ENCODE measurements at places on chromosomes 5 and 9.
A peak's percentile ranks its signal among the peaks of the same experiment; 100 is the strongest.

GRCh38 chr9:124794902-124795491, 18.1 kb downstream of the OLFML2A start:
- no peaks in the 10 kb centered on the region for H3K36me3 ChIP-seq
- no peak overlapping the region for H3K27ac ChIP-seq
- no peak overlapping the region for H3K4me3 ChIP-seq
- H3K27me3 ChIP-seq = peaks cover 4% of the 10 kb centered on the region
- DNase-seq = no peak

- no peak overlapping the region for H3K27ac ChIP-seq
- no peaks in the 10 kb centered on the region for H3K4me1 ChIP-seq
- H3K27me3 ChIP-seq = peaks cover 3% of the 10 kb centered on the region
- H3K36me3 ChIP-seq = no peaks in the 10 kb centered on the region
- no peak overlapping the region for H3K4me3 ChIP-seq
- DNase-seq = no peak
Measured at GRCh38 chr9:84856181-84856632, 186.7 kb downstream of the NTRK2 start.

- no peak overlapping the region for H3K4me3 ChIP-seq
- peaks cover 3% of the 10 kb centered on the region for H3K4me1 ChIP-seq
- no peak overlapping the region for H3K27ac ChIP-seq
- no peak for DNase-seq
Measured at GRCh38 chr5:125023673-125024072, 277.2 kb upstream of the ZNF608 start.

DNA sequence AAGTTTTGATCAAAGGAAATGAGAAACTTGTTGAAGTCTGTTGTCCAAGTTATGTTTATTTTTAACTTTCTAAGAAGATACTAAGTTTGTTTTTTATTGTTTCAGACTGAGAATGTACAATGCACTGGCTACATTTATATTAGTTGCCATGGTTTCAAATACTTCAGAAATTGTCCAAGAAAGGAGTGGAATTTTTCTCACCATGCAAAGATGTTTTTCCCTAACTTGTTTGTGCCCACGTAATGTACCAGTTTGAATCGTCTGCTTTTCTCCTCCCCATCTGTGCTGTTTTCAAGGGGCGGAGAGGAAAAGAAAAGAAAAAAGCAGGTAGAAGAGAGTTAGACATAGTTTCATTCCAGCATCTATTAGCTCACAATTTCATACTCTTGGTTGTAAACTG, 407.0 kb downstream of the KCTD16 start:
- H3K27me3 ChIP-seq = no peaks in the 10 kb centered on the region
- H3K36me3 ChIP-seq = no peaks in the 10 kb centered on the region
- no peak overlapping the region for H3K4me3 ChIP-seq

GRCh38 chr9:107696302-107696701, 206.7 kb upstream of the KLF4 start:
- peaks cover 4% of the 10 kb centered on the region for H3K4me1 ChIP-seq
- no peak for DNase-seq
- H3K27me3 ChIP-seq = peaks cover 2% of the 10 kb centered on the region
- no peak overlapping the region for H3K4me3 ChIP-seq
- H3K36me3 ChIP-seq = no peaks in the 10 kb centered on the region
- no peak overlapping the region for H3K27ac ChIP-seq

DNA sequence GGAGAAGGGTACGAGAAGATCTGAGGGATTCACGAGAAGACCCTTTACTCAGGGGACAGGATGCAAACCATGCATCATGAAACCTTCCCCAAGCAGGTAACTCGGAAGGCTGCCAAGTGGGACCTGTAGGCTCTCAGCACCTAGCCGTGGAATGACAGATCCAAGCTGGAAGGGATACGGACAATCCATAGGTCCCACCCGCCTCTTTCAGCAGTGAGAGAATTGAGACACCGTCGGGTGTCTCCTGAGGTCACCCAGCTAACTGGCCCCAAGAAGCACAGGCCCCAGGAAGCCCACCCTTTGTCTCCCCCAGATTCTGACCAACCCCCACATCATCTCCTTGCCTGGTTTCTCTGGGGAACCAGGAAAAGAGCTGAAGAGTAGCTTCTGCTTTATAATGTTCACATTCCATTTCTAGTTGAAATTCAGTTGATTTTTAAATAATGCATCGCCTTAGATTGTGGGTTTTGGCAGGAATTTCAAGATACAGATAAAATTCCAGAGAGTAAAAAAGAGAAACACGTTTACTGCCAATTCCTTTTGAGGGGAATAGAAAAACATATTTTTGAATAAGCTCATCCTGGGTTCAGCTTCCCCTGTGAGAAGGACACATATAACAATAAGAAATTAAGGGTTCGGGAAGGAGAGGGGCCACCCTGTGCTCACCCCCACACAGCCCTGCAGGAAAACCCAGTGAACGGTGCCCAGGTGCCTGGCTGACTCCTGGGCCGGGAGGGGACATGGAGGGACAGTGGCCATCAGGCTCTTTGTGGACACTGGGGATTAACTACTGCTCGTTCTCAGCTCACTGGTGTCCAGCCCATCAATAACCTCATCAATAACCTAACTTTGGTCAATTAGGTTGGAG, 51.1 kb downstream of the NSUN2 start:
- H3K27me3 ChIP-seq = peaks cover 18% of the 10 kb centered on the region
- H3K36me3 ChIP-seq = no peaks in the 10 kb centered on the region
- H3K4me3 ChIP-seq = no peak overlapping the region
- no peak overlapping the region for H3K27ac ChIP-seq
- DNase-seq = no peak

DNA sequence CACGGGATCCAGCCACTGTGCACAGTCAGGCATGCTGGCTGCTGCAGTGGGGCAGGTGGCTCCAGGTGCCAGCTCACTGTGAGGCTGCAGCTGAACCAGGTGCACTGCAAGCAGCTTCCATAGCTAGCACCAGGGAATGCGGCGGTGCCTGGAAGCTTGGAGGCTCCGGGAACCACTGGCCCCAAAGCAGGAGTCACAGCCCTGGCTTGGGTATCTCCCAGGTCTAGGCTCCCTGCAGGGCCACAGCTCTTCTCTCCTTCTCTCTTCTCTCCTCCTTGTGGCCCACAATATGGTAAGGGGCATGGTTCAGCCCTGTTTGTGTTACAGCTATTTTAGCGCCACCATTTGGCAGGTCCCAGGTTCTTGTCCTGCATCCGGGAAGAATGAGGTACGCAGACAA, 6.7 kb upstream of the MTMR12 start:
- DNase-seq = no peak
- H3K36me3 ChIP-seq = peaks cover 4% of the 10 kb centered on the region
- no peaks in the 10 kb centered on the region for H3K27me3 ChIP-seq
- no peak overlapping the region for H3K27ac ChIP-seq
- no peaks in the 10 kb centered on the region for H3K4me1 ChIP-seq

DNA sequence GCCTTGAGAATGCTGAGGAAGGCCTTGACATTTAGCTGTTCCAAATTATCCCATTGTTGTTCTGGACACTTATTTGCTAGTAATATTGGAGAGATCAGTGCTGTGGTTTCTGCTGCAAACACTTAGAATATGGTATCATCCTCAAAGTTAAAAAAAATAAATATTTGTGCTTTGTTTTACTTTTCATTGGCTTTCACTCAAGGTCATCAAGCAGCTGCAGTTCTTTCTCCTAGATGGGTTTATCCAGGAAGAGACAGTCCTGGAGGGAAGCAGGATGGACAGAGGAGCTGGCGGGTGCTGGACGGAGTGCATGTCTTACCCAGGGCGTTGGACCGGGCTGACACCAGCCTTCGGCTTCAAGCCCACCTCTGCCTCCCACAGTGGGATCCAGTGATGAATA, 193.6 kb downstream of the MTRR start:
- no peak for DNase-seq
- no peak overlapping the region for H3K4me3 ChIP-seq
- peaks cover 15% of the 10 kb centered on the region for H3K4me1 ChIP-seq

- H3K4me1 ChIP-seq = no peaks in the 10 kb centered on the region
- DNase-seq = no peak
- peaks cover 2% of the 10 kb centered on the region for H3K27me3 ChIP-seq
Measured at GRCh38 chr5:112604732-112605630, 132.7 kb upstream of the APC start.

DNA sequence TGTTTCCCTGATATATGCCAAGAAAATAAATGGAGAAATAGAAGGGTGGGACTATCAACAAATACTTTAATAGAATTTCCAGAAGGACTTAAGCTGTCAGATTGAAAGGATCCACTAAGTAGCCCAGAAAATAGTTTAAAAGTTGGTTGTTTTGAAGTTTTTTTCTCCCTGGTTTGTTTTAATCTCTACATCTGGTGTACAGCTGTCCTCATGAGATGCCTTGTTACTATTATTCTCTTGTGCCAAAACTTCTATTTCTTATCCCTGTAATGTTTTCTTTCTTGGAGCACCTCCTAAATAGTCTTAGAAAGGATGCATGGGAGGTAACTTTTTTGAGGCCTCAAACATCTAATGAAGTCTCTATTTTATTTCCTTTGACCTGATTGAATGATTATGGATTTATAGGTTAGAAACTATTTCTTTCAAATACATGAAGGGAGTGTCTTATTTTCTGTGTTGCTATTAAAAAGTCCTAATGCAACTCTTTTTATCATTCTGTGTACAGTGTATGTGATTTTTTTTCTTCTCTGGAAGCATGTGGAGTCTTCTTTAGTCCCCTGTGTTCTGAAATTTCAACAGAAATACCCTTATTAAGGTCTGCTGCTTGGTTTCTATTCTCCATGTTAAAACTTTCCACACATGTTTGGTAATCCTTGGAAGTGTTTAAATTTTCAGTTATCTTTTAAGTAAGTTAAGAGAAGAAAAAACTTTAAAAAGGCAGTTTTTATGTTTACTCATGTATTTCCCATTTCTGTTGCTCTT, 140.0 kb upstream of the CDKN2B start:
- no peak for DNase-seq
- H3K4me1 ChIP-seq = no peaks in the 10 kb centered on the region
- H3K4me3 ChIP-seq = no peak overlapping the region
- H3K27me3 ChIP-seq = no peaks in the 10 kb centered on the region
- H3K27ac ChIP-seq = no peak overlapping the region

- H3K36me3 ChIP-seq = peaks cover 19% of the 10 kb centered on the region
- peak overlapping the region; percentile 74 for H3K4me3 ChIP-seq
- peaks cover 80% of the 10 kb centered on the region for H3K4me1 ChIP-seq
- peak overlapping the region; percentile 77 for H3K27ac ChIP-seq
Measured at GRCh38 chr9:89467278-89467625, 30.7 kb downstream of the SEMA4D start.

GRCh38 chr9:33510262-33511183, 13.5 kb upstream of the ANKRD18B start:
- peak; percentile 20 for DNase-seq
- H3K4me1 ChIP-seq = peaks cover 2% of the 10 kb centered on the region
- H3K4me3 ChIP-seq = peak overlapping the region; percentile 92

DNA sequence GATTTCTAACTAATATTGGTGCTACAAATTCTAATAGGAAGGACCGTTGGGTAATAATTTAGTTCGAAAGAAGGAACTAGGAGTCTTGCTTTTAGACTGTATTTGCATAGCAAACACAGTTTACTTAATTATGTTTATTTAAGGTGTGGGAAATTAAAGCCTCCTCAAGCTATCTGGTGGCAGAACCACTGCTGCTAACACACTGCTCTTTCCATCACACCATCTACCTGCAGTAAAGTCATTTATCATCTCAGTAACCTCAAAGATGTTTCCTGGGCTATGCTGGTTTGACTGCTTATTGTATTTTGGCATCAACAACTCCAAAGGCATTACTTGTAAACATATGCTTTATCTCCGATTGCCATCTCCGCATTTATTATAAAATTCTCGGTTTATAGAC, 114.3 kb downstream of the DEPDC1B start:
- no peaks in the 10 kb centered on the region for H3K36me3 ChIP-seq
- peaks cover 7% of the 10 kb centered on the region for H3K4me1 ChIP-seq
- H3K4me3 ChIP-seq = no peak overlapping the region
- H3K27ac ChIP-seq = peak overlapping the region; percentile 46
- H3K27me3 ChIP-seq = no peaks in the 10 kb centered on the region

DNA sequence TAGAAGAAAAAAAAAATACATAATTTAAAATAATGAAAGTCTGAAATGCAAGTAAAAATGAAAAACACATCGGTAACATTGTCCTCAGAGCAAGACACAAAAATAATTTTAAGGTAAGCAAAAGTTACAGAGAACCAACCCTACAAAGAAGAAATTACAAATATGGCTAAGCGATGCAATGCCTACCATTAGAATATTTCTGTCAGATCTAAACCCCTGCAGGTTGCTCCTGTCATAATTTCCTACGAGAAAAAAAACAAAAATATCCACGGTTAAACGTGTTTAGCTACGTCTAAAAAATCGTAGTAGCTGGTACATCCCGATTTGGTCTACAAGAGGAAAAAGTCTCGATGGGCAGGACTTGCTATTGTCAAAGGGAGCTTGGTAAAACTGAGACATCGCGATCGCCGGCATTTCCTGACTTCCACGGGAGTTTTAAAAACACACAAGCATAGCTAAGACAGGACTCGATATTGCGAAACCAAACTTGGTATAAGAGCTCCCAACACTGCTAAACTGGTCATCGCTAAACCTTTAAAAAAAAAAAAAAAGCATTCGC, 1.1 kb upstream of the ANXA2R start:
- H3K4me3 ChIP-seq = peak overlapping the region; percentile 99
- H3K27me3 ChIP-seq = no peaks in the 10 kb centered on the region
- H3K36me3 ChIP-seq = no peaks in the 10 kb centered on the region
- H3K4me1 ChIP-seq = peaks cover 22% of the 10 kb centered on the region
- peak overlapping the region; percentile 99 for H3K27ac ChIP-seq
- DNase-seq = peak; percentile 41

DNA sequence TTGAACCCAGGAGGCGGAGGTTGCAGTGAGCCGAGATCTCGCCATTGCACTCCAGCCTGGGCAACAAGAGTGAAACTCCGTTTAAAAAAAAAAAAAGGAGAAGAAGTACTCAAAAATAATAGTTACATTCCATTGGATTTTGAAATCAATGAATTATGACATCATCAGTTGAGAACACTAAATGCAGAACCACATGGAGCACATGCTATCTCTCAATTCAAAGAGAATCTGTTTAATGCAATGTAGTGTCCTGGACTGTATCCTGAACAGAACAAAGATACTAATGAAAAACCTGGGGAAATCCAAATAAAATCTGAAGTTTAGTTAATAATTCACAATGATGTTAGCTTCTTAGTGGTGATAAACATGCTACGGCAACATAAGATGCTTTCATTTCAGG, 20.3 kb downstream of the CDC14B start:
- no peak overlapping the region for H3K4me3 ChIP-seq
- no peaks in the 10 kb centered on the region for H3K4me1 ChIP-seq
- DNase-seq = no peak
- H3K27me3 ChIP-seq = peaks cover 4% of the 10 kb centered on the region
- no peak overlapping the region for H3K27ac ChIP-seq
- H3K36me3 ChIP-seq = peaks cover 8% of the 10 kb centered on the region

All from memory B cell (primary cell).